ENCODE measurements at places on chromosomes 2 and 18.

- DNase-seq, result no peak
These were observed 156.6 kb upstream of the ID2 start for GRCh38 chr2:8525236-8525581.

DNA sequence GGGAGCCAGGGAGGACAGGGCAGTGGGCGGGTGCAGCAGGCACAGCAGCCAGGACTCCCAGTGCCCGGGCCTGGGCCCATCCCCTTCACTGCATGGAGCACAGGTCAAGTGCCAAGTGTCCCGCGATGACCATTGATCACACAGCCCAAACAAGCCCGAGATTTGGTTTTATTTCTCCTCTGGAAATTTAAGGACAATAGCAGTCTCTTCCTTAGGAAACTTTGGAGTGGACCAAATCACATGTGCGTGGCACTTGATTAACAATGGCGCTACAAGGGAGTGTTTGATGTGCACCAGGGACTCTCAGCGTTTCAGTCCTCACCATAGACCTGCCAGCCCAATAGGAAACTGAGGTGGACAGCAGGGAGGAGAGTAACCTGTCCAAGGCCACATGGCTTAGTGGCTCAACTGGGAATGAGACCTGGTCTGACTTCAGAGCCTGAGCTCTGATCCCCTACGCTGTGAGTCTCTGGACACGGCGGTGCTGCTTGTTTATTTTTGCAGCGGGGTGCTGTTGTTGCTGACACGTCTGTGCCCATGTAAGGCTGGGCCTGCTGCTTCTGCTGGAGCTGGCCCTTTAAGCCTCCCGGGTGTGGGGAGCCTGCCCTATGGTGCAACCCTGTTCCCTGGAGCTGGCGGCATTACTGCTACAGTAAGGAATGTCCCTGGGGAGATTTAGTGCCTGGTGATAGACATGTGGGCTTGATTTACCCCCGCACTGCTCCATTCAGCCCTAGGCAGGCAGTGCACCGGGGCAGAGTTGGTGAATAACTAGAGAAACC is 194.2 kb downstream of the INHBB start:
- DNase-seq, result no peak

DNA sequence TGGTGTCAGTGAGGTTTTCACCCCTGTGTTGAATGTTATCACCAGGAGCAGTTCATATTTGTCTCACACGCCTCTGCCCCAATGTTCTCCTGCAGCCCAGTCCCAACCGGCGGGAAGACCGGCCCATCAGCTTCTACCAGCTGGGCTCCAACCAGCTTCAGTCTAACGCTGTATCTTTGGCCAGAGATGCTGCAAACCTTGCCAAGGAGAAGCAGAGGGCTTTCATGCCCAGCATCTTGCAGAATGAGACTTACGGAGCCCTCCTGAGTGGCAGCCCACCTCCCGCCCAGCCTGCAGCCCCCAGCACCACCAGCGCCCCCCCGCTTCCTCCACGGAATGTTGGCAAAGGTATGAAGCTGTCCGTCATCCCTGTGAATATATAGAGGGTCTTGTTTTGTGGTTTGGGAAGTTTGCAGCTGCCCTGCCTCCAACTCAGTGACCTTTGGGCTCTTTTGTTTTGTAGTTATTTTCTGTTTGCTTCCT is 35.1 kb downstream of the ITGB1BP1 start:
- DNase-seq, result no peak

- DNase-seq, result no peak
These were observed 456.8 kb upstream of the NXPH2 start for GRCh38 chr2:139237023-139237422.

DNA sequence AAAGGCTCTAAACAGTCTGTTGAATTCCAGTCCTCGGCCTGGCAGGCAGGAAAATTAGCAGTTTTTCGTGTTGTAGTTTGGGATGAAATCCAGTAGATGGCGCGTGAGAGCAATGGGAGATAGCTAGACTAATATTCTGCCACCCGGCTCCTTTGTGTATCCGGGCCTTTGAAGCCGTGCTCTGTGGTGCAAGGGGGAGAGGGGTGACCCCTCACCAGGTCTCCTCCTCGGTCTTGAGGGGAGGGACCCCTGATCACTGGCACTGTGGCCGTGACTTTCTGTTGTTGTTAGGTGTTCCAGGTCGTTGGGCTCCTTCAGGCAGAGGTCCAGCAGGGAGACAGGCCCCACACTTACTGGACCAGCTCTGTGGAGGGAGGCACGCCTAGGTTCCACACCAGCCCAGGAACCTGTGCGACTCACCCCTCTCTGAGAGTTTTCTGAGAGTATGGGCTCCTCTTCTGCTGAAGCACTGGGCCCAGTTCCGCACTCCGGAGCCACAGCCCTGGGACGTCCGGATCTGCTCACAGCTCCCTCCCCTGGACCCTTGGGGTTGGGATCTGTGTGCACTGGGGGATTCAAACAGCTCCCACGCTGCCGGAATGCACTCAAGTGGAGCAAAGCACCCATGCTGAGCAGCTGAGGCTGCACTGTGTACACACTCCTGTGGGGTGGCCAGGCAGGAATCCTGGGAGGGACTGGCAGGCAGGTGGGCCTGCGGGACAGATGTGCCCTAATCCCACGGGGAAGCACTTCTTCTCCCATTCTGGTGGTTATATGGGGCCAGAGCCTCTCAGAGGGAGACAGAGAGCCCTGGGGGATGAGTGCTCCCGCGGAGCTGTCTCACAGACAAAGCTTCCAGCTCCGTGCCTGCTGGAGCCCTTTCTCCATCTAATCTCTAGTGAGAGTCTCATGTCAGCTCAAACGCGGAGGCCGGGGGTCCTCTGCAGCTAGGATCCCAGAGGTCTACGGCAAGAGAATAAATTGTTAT is 8.8 kb downstream of the GKN2 start:
- peak; percentile 67 for DNase-seq

DNA sequence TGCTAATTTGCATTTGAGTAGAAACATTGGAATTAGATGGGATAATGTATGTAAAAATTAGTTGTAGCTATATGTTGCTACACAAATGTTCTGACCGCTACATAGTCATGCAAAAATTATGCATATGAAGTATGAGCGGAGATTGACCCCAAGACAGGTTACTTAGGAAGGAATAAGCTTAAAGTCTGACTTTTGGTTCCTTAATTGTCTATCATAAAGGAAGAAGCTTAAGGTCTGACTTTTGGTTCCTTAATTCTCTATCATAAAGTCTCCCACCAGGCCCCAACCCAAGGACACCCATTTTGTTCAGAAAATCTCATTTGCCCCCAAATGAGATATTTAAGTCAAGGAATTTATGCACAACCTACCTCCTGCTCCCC is 106.5 kb downstream of the EVA1A start:
- no peak for DNase-seq

GRCh38 chr2:131801210-131801744 is 273.6 kb downstream of the CCDC74A start:
- DNase-seq, result no peak

DNA sequence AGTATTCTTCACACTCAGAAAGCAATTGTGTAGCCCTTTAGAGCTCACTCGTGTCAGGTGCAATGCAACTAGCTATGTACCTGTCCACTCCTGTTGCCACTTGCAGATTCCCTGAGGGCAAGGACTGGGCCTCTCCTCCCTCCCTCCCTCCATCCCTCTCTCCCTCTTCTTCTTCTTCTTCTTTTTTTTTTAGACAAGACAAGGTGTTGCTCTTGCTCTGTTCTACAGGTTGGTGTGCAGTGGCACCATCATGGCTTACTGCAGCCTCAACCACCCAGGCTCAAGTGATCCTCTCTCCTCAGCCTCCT is 119.7 kb downstream of the ACKR3 start:
- no peak for DNase-seq

DNA sequence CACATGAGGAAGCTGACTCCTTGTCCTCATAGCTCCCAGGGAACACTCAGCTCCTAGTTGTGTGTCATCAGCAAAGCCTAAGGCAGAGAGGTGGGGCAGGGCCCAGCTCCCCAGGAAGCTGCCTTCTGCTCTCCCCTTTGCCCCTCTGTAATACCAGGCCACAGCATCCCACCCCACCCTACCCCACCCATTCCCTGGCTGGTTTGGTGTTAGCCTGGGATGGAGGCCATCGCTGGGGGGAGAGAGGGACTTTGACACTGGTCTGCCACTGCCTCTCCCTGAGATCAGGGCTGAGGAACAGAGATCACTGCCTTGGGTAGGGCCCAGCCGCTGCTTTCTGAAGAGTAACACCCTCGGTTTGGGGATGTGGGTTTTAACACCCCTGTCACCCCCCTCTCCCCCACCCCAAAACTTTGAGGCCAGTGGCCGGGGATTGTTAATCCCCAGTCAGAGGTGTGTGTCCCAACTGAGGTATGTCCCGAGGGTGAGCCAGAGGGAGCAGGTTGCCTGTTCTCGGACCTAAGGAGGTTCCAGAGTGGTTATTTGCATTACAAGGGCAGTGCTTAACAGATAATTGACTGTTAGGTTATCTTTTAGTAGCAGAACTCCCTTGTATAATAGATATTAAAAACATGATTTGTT is 41.4 kb downstream of the TET3 start:
- no peak for DNase-seq

GRCh38 chr2:127658641-127659407 is 12.9 kb downstream of the GPR17 start:
- no peak for DNase-seq

GRCh38 chr18:35484034-35484433 is 13.7 kb downstream of the INO80C start:
- DNase-seq, result no peak

GRCh38 chr2:44705876-44706480 is 235.5 kb upstream of the SIX3 start:
- peak; percentile 30 for DNase-seq

- DNase-seq, result no peak
These were observed 365.2 kb downstream of the AKAIN1 start for GRCh38 chr18:4831791-4832375.

DNA sequence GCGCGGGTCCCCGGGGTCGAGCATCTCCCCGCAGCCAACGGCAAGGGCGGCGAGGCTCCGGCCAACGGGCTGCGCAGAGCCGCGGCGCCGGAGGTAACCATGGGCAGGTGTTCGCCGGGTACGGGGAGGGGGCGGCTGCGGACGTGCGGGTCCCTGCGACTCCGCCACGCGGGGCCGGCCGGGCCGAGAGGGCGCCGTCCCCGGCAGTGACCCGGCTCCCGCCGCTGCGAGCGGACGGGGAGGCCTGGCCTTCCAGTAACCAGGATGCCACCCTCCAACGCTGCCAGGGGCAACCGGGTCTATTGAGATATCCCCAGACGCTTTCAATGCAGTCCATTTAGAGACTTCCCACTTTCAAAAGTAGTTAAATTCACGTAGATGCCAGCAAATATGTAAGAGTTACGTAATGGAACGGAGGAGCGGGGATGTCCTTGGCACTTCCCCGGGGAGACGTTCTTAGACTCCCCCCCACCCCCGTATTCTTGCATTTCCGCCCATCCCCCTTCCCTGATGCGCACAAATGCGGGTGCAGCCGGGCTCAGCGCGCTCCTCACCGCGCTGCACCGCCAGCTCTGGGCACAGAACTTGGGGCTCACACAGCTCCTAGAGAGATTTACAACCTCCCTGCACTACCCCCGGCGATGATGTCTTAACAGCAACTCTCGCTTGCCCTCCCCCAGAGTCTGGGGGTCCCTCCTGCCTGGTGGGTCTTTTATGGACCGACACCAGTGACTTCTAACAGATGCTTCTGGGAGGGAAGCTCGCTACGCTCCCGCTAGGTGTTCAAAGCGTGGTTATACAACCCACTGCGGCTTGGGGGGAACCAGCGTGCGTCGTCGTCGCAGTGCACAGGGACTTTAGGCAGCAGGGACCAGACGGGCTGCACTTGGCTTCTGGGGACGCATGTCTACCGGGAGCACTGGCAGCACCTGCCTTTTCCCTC is 657 bp downstream of the SGPP2 start:
- peak; percentile 54 for DNase-seq

GRCh38 chr2:162926907-162927306 is 88.3 kb upstream of the KCNH7 start:
- no peak for DNase-seq

- no peak for DNase-seq
These were observed 401.6 kb downstream of the PARD3B start for GRCh38 chr2:204946892-204947291.

- no peak for DNase-seq
These were observed 21.7 kb downstream of the ARHGAP28 start for GRCh38 chr18:6751222-6751621.

GRCh38 chr18:58405107-58405898 is 223.6 kb downstream of the ALPK2 start:
- no peak for DNase-seq

- DNase-seq, result no peak
These were observed 61.7 kb downstream of the PRKCE start for GRCh38 chr2:45713136-45713535.

DNA sequence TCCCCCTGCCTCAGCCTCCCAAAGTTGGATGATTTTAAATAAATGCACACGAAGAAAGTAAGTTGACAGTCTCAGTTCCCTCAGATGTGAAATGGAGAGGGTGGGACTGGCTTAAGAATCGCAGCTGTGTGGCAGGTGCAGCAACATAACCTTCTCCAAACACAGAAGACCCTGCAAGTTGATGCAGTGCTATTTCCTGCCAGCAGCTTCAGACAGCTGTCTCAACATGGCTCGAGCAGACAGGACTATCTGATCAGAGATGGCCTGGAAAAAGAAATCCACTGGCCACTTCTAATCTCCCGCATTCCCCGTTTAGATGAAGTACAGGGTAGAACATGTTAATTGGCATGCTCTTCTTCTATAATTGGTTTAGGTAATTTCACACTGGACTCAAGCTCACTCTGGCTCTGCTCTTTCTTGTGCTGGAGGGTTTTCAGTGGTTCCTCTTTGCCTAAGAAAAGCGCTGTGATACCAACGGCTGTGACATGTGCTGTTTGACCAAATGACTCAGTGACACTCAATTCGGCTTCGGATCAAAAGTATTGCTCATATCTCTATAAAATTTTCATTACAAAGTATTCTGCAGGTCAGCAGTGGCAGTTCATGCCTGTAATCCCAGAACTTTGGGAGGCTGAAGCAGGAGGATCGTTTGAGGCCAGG is 40.2 kb downstream of the MYOM1 start:
- DNase-seq, result no peak

GRCh38 chr2:38185012-38185491 is 109.1 kb upstream of the CYP1B1 start:
- DNase-seq, result no peak

DNA sequence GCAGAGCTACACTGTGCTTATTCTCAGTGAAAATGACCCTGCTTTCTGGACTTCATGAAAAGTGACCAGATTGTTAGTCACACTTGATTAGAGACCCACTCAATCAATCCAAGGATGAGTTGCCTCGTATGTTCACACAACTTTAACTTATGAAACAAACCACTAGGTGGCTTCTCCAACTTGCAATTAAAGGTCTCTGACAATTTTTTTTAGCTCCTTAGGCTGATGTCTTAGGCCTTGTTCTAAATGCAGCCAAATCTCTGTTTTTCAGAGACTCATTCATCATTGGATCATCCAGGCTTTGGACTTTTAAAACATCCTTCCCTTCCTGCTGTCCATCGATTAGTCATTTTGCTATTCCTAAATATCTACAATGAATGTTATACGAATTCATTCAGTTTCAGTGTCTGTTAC is 63.4 kb downstream of the MREG start:
- DNase-seq, result no peak

GRCh38 chr2:67130531-67131256 is 266.4 kb upstream of the ETAA1 start:
- no peak for DNase-seq

GRCh38 chr2:104930732-104931131 is 76.8 kb downstream of the POU3F3 start:
- no peak for DNase-seq

All from Ammon's horn (tissue), 1 donor.